ENCODE measurements at places on chromosomes 5 and 9. TPM values are rescaled to one million over a fixed set of nuclear protein-coding genes. Genes with fewer than 3 reads are reported as not detected.
A peak's percentile ranks its signal among the peaks of the same experiment; 100 is the strongest.

ZNF782 gene
- total RNA-seq: 4.2 TPM

- no peak overlapping the region for H3K27ac ChIP-seq
- H3K36me3 ChIP-seq: no peaks in the 10 kb centered on the region
- H3K4me3 ChIP-seq: no peak overlapping the region
- H3K27me3 ChIP-seq: no peaks in the 10 kb centered on the region
These were observed 4.8 kb upstream of the CDH10 start for GRCh38 chr5:24649531-24649930.

SLC6A19 gene
- not detected for total RNA-seq

DNA sequence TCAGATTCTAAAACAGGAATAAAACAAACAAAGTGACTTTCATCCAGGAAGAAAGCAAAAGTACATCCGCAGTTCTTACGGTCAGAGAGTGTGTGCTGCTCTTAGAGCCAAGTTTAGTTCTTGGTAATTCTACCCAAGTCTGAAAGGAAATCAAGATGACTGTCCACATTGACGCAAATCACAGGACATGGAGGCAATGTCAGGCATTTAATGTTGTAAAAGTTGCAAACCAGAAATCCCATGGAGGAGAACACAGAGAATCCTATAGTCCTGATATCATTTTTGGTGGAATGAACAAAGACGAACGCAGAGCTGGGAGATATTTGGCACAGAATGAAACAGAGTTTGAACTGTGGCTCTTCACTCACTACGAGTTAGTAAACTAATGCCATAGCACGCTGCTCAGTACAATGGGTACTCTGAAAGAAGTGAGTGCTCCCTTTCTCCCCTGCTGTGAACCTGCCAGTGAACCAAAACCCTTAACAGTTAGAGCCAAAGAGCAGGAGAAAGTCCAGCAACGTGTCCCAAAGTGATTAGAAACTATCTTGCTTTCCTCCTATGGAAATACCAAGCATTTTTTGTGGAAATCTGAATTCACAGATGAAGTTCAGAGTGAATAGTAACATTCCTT, 74.3 kb downstream of the MUSK start:
- H3K27ac ChIP-seq: no peak overlapping the region
- no peak overlapping the region for H3K4me3 ChIP-seq
- H3K4me1 ChIP-seq: no peaks in the 10 kb centered on the region
- H3K36me3 ChIP-seq: no peaks in the 10 kb centered on the region

GABRA1 gene
- not detected for total RNA-seq

- H3K27ac ChIP-seq: no peak overlapping the region
- no peak for DNase-seq
- no peaks in the 10 kb centered on the region for H3K36me3 ChIP-seq
- H3K4me1 ChIP-seq: no peaks in the 10 kb centered on the region
- H3K4me3 ChIP-seq: no peak overlapping the region
These were observed 34.9 kb upstream of the LECT2 start for GRCh38 chr5:135989686-135990085.

ANXA1 gene
- total RNA-seq: 87.7 TPM

DNA sequence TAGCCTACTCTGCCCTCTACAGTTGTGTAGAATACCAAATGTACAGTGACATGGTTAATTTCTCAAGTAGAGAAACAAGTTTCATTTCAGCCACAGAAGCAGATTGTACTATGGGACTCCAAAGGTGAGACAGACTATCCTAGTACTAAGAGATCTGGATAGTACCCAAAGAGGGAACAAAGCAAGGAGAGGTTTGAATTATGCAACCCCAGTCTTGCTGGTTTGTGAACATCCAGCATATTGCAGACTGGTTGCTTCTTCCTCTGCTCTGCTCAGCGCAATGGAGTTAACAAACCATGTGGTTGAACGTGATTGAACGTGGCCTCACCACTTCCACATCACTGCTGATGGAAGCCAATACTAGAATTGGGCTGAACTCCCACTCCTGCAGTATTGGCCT, 43.3 kb upstream of the ALDOB start:
- no peaks in the 10 kb centered on the region for H3K36me3 ChIP-seq
- peaks cover 5% of the 10 kb centered on the region for H3K27me3 ChIP-seq
- H3K4me1 ChIP-seq: no peaks in the 10 kb centered on the region
- no peak overlapping the region for H3K4me3 ChIP-seq

- no peaks in the 10 kb centered on the region for H3K4me1 ChIP-seq
- H3K27ac ChIP-seq: no peak overlapping the region
- H3K27me3 ChIP-seq: no peaks in the 10 kb centered on the region
- DNase-seq: no peak
- no peak overlapping the region for H3K4me3 ChIP-seq
- H3K36me3 ChIP-seq: no peaks in the 10 kb centered on the region
These were observed 509.8 kb downstream of the DMAC1 start for GRCh38 chr9:7289773-7290172.

- H3K27ac ChIP-seq: no peak overlapping the region
- no peak for DNase-seq
- H3K27me3 ChIP-seq: no peaks in the 10 kb centered on the region
- H3K4me3 ChIP-seq: no peak overlapping the region
These were observed 2308.8 kb upstream of the ACO1 start for GRCh38 chr9:30075451-30076199.

GRCh38 chr5:172837640-172838039, 3.6 kb downstream of the ERGIC1 start:
- H3K4me3 ChIP-seq: peak overlapping the region; percentile 24
- no peaks in the 10 kb centered on the region for H3K36me3 ChIP-seq
- peaks cover 36% of the 10 kb centered on the region for H3K4me1 ChIP-seq
- peak; percentile 75 for DNase-seq
- H3K27me3 ChIP-seq: no peaks in the 10 kb centered on the region

MYORG gene
- 2.4 TPM for total RNA-seq

DNA sequence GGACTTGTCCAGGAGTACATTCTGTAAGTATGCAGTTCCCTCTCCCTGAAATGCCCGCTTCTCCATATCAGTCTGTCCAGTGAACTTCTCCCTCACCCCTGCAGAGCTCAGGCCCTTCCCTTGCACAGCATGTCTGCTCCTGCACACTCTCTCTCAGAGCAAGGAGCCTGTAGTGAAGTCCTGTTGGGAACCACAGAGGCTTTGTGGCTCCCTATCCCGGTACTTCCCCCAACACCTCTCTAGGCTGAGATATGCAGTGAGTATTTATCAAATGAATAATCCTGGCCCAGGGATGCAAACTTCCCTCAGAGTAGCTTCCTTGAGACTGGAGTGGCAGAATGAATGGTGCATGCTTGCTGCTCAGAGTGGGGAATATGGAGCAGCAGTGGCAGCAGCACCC, 48.8 kb downstream of the POC5 start:
- H3K27me3 ChIP-seq: no peaks in the 10 kb centered on the region
- H3K36me3 ChIP-seq: no peaks in the 10 kb centered on the region
- H3K4me1 ChIP-seq: peaks cover 13% of the 10 kb centered on the region

IFNA2 gene
- not detected for total RNA-seq

DNA sequence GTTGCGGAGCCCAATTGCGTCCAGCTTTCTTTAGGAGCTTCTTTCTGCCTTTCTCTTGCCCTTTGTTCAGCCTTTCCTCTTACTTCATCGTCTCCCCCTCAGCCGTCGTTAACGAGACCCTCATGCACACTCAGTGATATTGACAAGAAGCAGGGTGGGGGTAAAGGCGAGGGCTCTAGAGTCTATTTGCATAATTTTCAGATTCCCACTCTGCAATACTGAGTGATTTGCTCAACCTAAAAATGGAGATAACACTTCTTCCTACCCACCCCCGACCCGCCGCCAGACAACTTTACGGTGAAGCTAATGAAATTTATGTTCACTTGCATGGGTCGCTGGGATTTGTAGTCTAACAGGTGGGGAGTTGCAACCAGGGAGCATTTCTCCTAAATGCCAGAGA, 1.3 kb upstream of the TBC1D2 start:
- no peaks in the 10 kb centered on the region for H3K27me3 ChIP-seq
- H3K4me1 ChIP-seq: peaks cover 22% of the 10 kb centered on the region
- no peaks in the 10 kb centered on the region for H3K36me3 ChIP-seq
- peak overlapping the region; percentile 91 for H3K27ac ChIP-seq

- peaks cover 59% of the 10 kb centered on the region for H3K36me3 ChIP-seq
- no peaks in the 10 kb centered on the region for H3K4me1 ChIP-seq
- H3K27ac ChIP-seq: no peak overlapping the region
These were observed 11.2 kb downstream of the GPX3 start for GRCh38 chr5:151031554-151031953.

NAIP gene
- 3.4 TPM for total RNA-seq

DNA sequence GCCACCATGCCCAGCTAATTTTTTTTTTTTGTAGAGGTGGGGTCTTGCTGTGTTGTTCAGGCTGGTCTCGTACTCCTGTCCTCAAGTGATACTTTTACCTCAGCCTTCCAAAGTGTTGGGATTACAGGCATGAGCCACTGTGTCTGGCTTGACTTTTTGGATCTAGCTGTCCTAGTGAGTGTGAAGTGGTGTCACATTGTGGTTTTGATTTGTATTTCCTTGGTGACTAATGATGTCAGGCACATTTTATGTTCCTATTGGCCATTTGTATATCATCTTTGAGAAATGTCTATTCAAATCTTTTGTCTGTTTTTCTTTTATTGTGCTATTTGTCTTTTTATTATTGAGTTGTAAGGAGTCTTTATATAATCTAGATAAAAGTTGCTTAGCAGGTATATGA, 53.5 kb upstream of the MCCC2 start:
- no peak for DNase-seq
- H3K36me3 ChIP-seq: peaks cover 9% of the 10 kb centered on the region
- no peak overlapping the region for H3K4me3 ChIP-seq
- H3K4me1 ChIP-seq: no peaks in the 10 kb centered on the region
- H3K27me3 ChIP-seq: no peaks in the 10 kb centered on the region

DNA sequence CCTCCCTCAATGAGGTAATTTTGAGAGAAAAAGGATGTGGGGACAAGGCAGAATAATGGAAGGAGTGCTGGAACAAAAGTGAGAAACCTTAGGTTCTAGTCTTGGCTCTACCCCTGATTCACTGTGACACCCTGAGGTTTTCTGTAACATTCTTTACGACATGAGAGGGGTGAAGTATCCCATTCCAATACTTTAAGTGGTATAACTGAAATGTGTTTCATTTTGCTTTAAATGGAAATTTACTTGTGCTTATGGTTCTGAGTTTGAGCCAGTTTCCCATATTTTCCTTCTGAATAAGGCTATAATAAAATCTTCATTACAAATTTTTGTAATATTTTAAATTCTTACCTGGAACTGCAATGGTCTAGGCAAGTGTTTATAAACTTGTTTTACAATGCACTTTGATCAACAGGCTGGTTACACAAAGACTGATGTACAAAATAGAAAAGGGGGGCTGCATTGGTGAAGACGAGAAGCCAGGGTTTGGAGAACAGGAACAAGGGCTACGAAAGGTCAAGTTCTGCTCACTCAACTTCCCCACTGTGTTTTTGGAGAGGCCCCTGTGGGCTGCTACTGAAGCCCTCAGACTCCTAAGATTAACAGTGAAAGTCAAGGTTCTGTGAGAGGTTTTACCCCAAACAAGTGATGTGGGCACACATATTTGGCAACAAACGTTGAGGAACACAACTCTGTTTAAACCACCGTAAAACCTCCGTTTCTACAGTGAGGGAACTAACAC, 171.9 kb upstream of the ELL2 start:
- H3K27ac ChIP-seq: no peak overlapping the region
- H3K27me3 ChIP-seq: no peaks in the 10 kb centered on the region
- no peaks in the 10 kb centered on the region for H3K4me1 ChIP-seq
- H3K36me3 ChIP-seq: no peaks in the 10 kb centered on the region
- H3K4me3 ChIP-seq: no peak overlapping the region
- DNase-seq: no peak

DNA sequence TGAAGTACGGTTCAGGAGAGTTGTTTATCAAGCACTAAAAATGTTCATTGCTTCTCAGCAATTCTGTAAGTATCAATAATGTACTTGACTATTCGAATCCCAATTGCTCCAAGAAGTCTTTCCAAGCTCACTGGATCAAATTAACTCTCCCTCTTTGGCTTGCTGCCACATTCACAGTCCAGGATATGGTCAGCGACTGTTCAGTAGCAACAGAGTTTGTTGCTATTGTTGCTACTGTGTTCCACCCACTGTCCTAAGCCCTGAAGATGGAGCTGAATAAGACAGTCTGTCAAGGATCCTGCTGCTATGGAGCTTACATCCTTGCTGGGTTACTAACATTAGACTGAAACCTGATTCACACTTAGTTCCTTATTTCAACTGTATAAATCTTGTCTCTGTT, 110.8 kb downstream of the FGF10 start:
- DNase-seq: no peak
- no peak overlapping the region for H3K4me3 ChIP-seq
- H3K27me3 ChIP-seq: no peaks in the 10 kb centered on the region
- no peaks in the 10 kb centered on the region for H3K36me3 ChIP-seq
- H3K4me1 ChIP-seq: no peaks in the 10 kb centered on the region

DNA sequence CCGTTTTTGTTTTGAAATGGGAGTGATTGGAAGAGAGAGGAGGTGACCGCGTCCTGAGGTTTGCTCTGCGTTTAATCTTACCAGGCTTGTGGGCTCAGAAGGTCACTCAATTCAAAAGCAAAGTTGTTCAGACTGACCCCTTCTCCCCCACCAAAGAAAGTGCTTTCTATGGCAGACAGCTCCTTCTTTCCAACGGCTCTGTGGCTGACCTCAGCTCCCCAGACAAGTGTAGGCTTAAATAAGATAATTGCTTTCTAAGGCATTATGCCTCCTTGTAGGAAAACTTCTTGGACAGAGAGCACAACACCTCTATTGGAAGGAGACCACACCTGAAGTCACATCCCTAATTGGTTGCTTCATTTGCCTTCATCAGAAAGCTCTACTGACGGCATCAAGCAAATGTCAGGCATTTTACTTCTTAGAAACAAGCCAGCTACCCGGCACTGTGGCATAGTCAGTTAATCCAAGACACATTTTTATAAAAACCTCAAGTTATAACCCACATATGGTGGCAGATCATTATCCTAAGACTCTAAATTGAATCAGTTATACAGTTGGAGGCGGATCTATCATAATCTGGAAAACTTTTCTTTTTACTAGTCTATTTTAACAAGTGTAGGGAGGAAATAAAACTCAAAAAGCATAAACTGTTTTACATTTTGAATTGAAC, 94.9 kb downstream of the TMEM174 start:
- H3K4me1 ChIP-seq: no peaks in the 10 kb centered on the region
- no peak overlapping the region for H3K4me3 ChIP-seq
- H3K36me3 ChIP-seq: no peaks in the 10 kb centered on the region
- no peak for DNase-seq

NMUR2 gene
- not detected for total RNA-seq

DNA sequence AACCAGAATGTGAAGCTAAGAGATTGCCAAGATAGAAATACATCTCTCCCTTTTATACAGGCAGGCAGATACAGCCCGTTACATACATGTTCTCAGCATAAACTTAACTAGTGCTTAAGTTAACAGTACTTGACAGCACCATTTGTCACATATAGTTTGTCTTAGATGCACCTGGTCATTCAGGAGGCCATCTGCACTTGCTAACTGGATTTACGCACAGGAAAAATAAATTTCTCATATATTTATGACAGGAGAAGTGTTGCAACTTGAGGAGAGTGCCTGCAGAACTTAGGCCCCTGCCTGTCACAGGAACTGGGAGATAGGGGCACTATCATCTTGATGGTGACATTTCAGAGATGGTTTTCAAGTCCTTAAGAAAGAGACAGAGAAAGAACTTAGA, 1462.1 kb upstream of the CDH9 start:
- H3K36me3 ChIP-seq: no peaks in the 10 kb centered on the region
- H3K27ac ChIP-seq: no peak overlapping the region
- no peaks in the 10 kb centered on the region for H3K4me1 ChIP-seq
- no peak overlapping the region for H3K4me3 ChIP-seq
- DNase-seq: no peak
- no peaks in the 10 kb centered on the region for H3K27me3 ChIP-seq

All from CD8-positive, alpha-beta memory T cell (primary cell).